ENCODE measurements at places on chromosomes 2 and 18.

- DNase-seq = peak; percentile 65
Measured at GRCh38 chr2:36708041-36708741, 11.7 kb downstream of the VIT start.

DNA sequence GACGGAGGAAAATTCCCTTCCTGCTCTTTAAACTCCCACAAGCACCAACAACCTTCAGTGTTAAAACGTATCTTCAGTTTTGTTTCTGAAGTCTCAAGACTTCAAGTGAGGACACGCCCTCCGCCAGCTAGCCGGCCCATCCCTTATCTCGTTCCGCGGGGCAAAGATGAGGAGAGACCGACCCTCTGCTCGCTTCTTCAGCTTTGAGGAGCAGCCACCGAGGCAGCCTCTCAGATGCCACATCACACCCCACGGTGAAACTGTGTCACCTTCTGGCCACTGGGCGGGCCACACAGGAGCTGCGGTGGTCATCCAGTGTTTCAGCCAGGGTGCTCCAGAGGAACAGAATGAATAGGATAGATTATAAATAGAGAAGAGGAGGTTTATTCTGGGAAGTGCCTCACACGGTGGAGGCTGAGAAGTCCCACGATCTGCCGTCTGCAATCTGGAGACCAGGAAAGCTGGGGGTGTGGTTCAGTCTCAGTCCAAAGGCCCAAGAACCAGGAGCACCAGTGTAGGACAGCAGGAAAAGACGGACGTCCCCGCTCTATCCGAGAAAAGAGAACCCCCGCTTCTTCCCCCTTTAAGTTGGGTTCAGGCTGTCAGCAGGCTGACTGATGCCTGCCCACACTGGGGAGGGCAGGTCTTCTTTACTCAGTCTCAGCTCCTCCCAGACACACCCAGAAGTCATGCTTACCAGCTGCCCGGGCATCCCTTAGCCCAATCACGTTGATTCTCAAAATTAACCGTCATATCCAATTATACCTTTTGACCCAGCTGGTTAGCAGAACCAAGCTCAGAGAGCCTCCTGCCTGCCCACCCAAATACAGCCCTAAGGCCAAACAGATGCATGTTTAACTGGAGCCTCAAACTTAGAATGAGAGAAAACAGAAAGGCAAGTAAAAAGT is 399.7 kb upstream of the ID2 start:
- DNase-seq = no peak

GRCh38 chr2:233409286-233409991 is 55.1 kb downstream of the DGKD start:
- DNase-seq = no peak

GRCh38 chr18:49548229-49548636 is 13.6 kb upstream of the LIPG start:
- peak; percentile 60 for DNase-seq

DNA sequence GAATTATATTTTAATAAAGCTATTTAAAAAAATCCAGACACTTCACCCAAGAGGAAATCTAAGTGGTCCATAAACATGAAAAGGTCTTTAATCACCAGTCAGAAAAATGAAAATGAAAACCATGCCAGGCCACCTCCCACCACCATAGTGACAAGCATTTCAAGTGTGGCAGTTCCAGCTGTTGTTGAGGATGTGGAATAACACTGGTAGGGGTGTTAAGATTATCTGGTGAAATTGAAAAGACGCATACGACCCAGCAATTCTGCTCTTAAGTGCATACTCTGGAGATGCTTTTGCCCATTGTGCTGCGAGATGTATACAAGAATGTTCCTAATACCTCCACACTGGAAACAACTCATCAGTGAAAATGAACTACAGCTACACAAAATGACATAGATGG is 82.2 kb downstream of the MSH2 start:
- DNase-seq = no peak

- DNase-seq = peak; percentile 78
Measured at GRCh38 chr18:48563027-48563426, 24.2 kb downstream of the CTIF start.

DNA sequence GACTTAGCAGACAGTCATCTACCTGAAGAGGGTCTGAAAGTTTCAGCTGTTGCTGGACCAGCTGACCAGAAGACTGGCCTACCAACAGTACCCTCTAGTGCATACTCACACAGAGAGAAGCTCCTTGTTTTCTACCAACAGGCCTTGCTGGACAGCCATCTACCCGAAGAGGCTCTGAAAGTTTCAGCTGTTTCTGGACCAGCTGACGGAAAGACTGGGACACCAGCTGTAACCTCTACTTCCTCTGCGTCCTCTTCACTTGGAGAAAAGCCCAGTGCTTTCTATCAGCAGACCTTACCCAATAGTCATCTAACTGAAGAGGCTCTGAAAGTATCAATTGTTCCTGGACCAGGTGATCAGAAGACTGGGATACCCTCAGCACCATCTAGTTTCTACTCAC is 63.2 kb downstream of the ALMS1 start:
- no peak for DNase-seq

DNA sequence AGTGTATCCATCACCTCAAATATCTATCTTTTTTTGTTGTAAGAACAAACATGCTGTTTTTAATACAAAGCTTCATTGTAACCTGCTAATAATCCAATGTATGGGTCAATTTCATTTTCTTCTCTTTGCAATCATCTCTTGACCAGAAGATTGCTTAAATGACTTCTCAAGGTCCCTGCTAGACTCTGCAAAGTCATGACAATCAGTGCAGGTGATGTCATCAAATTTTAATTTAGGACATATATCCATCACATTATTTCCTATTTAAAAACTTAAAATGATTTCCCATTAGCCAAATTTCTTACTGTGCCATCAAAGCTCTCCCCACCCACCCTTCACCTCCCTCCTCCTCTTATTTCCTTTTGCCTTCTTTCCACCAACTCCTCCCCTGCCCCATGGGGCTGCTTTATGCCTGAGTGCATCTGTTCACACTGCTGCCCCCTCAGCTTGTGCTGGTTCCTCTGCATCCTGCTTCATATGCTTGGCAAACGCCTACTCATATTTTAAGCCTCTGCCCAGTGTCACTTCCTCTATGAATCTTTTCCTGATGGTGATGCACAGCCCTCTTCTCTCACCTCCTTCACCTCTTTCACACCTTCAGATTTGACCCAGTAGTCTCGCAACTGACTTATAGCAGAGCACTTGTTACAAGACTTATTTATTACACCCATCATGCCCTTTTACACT is 20.3 kb downstream of the PLEK start:
- DNase-seq = no peak

DNA sequence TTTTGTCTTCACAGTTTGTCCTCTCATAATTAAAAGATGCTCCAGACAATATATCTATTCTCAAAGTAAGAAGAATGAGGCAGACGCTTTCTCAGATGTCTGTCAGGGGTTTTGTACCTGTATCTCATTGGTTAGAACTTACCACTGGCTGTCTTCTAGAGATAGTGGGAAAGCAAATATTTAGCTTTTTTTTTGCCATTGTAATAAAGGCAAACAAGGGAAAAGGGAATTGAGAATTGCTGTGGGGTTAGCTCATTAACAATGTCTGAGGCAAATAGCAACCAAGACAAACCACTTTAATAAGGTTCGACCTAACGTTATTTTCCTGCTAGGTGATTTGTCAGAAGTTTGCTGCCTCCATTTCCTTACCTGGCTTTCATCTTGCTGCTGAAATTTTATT is 30.0 kb downstream of the ZNF638 start:
- DNase-seq = no peak

DNA sequence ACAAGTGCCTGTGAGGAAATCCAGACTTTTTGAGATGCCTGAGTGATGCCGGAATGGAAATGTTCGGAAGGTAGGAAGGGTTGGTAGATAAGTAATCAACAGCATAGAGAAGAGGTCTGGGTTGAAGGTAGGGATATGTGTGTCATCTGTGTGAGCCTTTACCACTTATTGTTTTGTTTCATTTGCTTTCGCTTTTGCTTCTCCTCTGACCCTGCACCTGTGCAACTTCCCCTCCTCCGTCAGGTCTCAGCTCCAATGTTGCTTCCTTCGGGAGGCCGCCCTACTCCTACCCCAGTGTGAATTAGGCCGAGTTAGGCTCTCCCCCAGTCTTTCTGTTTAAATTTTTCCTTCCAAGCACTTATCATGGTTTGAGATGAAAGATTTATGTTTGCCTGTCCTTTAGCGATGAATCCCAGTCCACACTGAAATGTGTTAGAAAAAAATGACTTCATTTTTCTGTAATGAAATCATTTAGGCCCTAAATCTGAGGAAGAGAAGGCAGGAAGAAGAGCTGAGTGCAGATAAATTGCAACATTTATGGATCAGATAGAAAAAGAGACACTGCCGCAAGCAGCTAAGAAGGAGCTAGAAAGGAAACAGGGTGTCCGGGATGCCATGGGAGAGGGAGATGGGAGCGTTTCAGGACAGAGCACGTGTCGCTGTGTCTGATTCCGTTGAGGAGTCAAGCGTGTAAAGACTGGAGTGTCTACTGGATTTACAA is 139.6 kb upstream of the PELI1 start:
- DNase-seq = no peak

GRCh38 chr2:8089596-8089995 is 592.3 kb upstream of the ID2 start:
- DNase-seq = no peak

DNA sequence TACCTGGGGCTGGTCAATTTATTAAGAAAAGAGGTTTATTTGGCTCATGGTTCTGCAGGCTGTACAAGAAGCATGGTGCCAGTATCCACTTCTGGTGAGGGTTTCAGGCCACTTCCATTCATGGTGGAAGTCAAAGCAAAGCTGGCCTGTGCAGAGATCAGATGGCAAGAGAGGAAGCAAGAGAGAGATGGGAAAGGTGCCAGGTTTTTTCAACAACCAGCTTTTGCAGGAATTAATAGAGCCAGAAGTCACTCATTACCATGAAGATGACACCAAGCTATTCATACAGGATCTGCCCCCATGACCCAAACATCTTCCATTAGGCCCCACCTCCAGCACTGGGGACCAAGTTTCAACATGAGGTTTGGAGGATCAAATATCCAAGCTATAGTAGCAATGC is 56.8 kb upstream of the ST3GAL5 start:
- DNase-seq = no peak

GRCh38 chr2:129936334-129936934 is 43.0 kb upstream of the RAB6C start:
- no peak for DNase-seq

GRCh38 chr2:61707984-61708852 is 145.6 kb downstream of the FAM161A start:
- DNase-seq = peak; percentile 51

GRCh38 chr2:45713591-45713990 is 62.1 kb downstream of the PRKCE start:
- no peak for DNase-seq

GRCh38 chr2:10493634-10494281 is 45.6 kb upstream of the ODC1 start:
- DNase-seq = peak; percentile 98

- DNase-seq = no peak
Measured at GRCh38 chr2:68739595-68740399, 5.2 kb downstream of the ARHGAP25 start.

GRCh38 chr2:118320658-118321057 is 232.4 kb downstream of the INSIG2 start:
- no peak for DNase-seq

- no peak for DNase-seq
Measured at GRCh38 chr2:200044453-200044852, 89.1 kb downstream of the MAIP1 start.

DNA sequence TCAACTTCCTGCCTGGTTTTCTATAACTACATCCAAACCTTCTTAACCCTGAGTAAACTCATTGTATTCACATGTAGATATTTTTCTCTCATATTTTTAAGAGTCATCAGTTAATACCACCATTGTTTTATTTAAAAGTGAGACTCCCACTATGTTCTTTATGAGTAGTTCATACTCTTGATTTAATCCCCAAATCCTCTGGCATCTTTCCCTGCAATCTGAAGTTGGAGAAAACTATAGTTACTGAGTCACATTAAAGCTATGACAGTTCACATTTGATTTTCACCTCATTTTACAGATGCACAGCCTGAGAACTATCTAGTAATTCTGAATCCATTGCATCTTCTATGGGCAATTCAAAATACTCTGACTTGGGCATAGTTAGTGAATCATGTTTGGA is 1358.7 kb upstream of the NRXN1 start:
- no peak for DNase-seq

GRCh38 chr2:74379851-74380789 is at the start of gene DCTN1:
DCTN1 (minus strand) TSS chr2:74380311; CDS start chr2:74380037, 274 bp downstream.
- peak; percentile 39 for DNase-seq

GRCh38 chr2:83234246-83234645 is 1224.8 kb downstream of the SUCLG1 start:
- no peak for DNase-seq

DNA sequence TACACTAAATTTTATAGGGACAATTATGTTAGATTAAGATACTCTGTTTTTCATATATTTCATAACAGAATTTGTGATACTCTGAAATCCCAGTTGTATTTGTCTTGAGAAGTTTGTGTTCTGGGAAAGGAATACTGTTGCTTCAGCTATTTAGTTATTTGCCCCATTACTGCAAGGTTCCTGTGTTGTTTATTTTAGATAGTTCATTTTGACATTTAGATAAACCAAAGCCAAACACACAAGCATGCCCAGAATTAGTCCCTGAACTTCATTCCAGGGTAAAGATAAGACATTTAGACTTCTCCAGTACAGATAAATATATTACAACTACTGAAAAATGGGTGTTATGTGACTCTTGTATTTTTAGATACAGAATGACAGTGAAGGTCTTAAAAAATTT is 74.7 kb downstream of the BMPR2 start:
- DNase-seq = no peak

GRCh38 chr2:236271851-236272250 is 7.6 kb upstream of the ASB18 start:
- DNase-seq = no peak

DNA sequence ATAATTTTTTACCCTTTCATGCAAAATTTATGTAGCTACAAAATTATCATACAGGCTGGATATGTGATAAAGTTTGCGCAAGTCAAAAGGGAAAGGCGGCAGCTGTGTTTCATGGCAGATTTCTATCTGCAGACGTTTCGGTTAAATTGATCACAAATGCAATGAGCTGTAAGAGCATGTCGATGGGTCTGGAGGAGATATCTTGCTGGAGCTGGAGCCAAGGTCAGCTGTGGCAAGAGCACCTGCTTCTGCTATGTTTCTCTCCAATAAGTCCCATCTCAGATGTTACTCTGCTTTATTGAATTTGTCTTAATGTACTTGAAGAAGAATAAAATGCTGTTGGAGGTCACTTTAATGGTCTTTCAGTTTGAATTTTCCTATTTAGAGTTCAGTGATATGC is 749.7 kb downstream of the CNTNAP5 start:
- no peak for DNase-seq
